ENCODE measurements at places on chromosomes 4 and X. TPM values are rescaled to one million over a fixed set of nuclear protein-coding genes. Genes with fewer than 3 reads are reported as not detected.
A peak's percentile ranks its signal among the peaks of the same experiment; 100 is the strongest.

DNA sequence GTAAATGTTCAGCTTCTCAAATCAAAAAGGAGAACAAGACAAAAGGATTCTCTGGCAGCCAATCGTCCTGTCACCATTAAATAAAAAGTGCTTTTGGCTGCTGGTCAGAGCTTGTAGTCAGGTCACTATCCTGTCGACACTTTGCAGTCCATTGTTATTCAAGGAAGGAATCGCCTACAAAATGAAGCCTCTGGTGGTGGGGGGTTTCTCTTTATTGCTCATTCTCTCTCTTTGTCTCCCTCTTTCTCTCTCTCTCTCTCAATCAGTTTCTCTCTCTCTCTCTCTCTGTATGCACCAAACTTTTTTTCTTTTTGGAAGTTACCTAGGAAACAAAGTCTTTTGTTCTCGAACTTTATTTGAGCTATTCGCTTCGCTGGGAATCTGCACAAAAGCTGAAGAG lies 17.6 kb upstream of the SCML1 start:
- no peaks in the 10 kb centered on the region for H3K4me1 ChIP-seq
- H3K27me3 ChIP-seq, result no peaks in the 10 kb centered on the region
- H3K4me3 ChIP-seq, result no peak overlapping the region
- DNase-seq, result no peak
- H3K36me3 ChIP-seq, result no peaks in the 10 kb centered on the region

TGIF2LX gene
- not detected for total RNA-seq

- no peaks in the 10 kb centered on the region for H3K27me3 ChIP-seq
- no peak overlapping the region for H3K27ac ChIP-seq
- H3K4me3 ChIP-seq, result no peak overlapping the region
- DNase-seq, result no peak
- H3K4me1 ChIP-seq, result no peaks in the 10 kb centered on the region
- H3K36me3 ChIP-seq, result no peaks in the 10 kb centered on the region
Measured at GRCh38 chr4:151488968-151489367, 80.0 kb downstream of the FHIP1A start.

DNA sequence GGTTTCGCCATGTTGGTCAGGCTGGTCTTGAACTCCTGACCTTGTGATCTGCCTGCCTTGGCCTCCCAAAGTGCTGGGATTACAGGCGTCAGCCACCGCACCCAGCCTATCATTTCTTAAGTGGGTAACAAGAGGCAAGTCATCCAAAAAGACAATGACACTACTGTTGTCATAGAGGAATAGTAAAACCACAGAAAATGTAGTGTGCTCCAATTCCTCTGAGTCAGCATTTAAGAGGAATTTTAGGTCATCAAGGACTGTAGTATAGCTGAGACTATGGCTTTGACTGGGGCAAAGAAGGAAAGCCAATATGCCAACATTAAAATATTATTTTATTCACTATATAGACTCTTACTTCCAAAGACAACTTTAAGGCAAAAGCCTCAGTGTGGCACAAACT lies 48.4 kb downstream of the ATP8A1 start:
- no peaks in the 10 kb centered on the region for H3K36me3 ChIP-seq
- no peak overlapping the region for H3K27ac ChIP-seq
- no peaks in the 10 kb centered on the region for H3K27me3 ChIP-seq
- no peak for DNase-seq
- H3K4me3 ChIP-seq, result no peak overlapping the region

GRCh38 chr4:16161851-16162408 lies 64.3 kb downstream of the TAPT1 start:
- H3K4me3 ChIP-seq, result no peak overlapping the region
- DNase-seq, result no peak
- no peaks in the 10 kb centered on the region for H3K27me3 ChIP-seq
- no peaks in the 10 kb centered on the region for H3K4me1 ChIP-seq
- H3K27ac ChIP-seq, result no peak overlapping the region
- no peaks in the 10 kb centered on the region for H3K36me3 ChIP-seq

GRCh38 chr4:54730581-54730980 lies 72.8 kb downstream of the KIT start:
- no peaks in the 10 kb centered on the region for H3K36me3 ChIP-seq
- no peak for DNase-seq
- no peak overlapping the region for H3K4me3 ChIP-seq
- H3K4me1 ChIP-seq, result no peaks in the 10 kb centered on the region
- H3K27ac ChIP-seq, result no peak overlapping the region

DNA sequence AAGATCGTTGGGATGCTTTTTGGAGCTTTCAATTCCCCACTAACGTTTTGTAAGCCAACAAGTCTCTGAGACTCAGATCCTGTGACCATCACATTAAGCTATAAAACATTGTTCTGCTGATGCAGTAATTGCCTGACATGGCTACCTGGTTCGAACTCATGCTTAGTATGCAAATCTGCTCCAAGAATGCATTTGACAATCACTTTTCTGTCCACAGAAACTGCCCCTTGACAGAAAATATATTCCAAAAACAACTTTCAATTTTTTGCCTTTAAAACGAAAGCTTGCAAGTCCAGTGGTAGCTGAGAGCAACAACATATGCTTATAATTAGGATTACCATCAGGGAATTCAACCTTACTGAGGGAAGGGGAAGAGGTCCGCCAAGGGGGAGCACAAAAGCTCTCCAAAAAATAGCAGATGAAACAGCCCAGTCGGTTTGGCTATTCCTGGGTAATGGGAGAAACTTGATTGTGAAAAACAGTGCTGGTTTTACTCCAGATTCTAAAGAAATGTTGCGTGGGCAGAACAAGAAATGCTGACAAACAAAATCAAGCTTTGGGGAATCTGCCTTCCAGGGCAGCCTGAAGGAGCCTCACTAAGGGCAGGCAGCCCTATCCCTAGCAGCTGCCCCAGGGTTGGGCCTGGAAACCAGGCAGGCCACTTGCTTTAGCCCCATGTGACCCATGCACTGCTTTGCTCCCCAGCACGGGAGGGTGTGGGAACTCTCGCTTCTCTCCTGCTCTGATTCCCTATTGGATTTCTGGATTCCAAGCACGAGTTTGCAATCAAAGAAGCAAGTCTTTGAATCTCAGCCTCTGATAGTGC lies 160.7 kb upstream of the LDB2 start:
- no peaks in the 10 kb centered on the region for H3K36me3 ChIP-seq
- peak; percentile 46 for DNase-seq
- H3K4me1 ChIP-seq, result peaks cover 4% of the 10 kb centered on the region

GLRA2 gene
- total RNA-seq, result 0.10 TPM

- no peaks in the 10 kb centered on the region for H3K27me3 ChIP-seq
- no peak for DNase-seq
- H3K36me3 ChIP-seq, result no peaks in the 10 kb centered on the region
- no peak overlapping the region for H3K27ac ChIP-seq
Measured at GRCh38 chr4:113952452-113953029, 26.9 kb downstream of the ARSJ start.

- H3K4me3 ChIP-seq, result no peak overlapping the region
- no peak for DNase-seq
- H3K27me3 ChIP-seq, result no peaks in the 10 kb centered on the region
- no peaks in the 10 kb centered on the region for H3K36me3 ChIP-seq
Measured at GRCh38 chrX:15747626-15748173, 9.6 kb downstream of the CA5B start.

GRCh38 chr4:189385098-189385497 lies 555.6 kb upstream of the FRG1 start:
- H3K36me3 ChIP-seq, result no peaks in the 10 kb centered on the region
- no peak for DNase-seq
- H3K4me3 ChIP-seq, result no peak overlapping the region
- no peaks in the 10 kb centered on the region for H3K4me1 ChIP-seq
- H3K27ac ChIP-seq, result no peak overlapping the region
- no peaks in the 10 kb centered on the region for H3K27me3 ChIP-seq

DNA sequence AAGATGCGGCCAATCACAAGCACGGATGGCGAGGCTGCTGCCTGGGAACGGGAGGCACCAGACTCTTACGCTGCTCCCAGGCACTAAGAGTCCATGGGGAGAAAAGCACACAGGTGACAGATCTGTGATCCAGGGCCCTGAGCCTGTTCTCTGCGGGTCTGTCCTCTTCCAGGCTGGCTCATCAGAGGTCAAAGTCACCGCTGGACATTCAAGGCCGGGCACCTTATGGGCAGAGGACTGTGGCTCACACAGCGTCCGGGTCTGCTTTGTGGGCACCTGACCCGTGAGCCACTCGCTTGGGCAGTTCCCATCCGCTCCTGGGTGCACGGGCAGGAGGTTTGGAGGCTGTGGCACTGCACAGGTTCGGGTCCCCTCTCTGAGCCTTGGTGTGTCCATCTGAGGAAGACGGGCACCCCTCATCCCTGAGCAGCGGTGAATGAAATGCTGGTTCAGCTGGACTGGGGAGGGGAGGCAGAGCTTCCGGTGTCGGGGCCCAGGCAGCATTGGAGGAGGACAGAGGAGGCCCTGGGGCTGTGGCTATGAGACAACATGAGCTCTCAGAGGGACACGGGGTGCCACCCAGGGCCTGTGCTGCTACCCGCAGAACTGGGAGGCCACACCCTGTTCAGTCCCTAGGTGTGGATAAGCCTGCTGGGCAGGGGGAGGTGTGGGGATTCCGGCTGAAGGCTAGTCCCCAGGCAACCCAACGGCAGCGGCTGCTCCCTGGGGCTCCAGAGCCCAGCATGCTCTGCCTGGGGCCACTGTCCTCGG lies 61.2 kb upstream of the AFAP1 start:
- no peak for DNase-seq
- no peaks in the 10 kb centered on the region for H3K27me3 ChIP-seq
- H3K27ac ChIP-seq, result no peak overlapping the region
- H3K36me3 ChIP-seq, result no peaks in the 10 kb centered on the region
- no peak overlapping the region for H3K4me3 ChIP-seq
- H3K4me1 ChIP-seq, result no peaks in the 10 kb centered on the region

DNA sequence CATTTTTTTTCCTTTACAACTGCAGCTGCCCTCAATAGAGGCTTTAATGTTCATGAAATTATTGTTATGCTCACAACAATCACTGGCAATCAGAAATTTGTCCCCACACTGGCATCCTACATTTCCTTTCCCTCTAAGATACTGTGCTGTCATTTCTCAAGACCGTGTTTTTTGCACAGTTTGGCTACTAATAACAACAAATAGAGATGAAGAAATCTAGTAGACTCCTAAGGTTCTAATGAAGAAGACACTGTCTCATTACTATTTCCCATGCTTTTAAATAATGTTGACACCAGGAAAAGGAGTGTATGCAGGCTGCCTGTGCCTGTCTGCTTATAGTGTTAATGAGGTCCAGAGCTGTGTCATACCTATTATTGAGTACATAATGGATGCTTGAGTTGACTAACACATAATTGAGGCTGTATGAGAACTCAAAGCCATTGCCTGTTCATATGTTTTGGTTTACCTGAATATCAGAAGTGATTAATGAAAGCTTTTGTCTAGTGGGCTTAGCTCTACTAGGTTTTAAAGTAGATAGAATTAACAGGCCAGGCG lies 1.5 kb upstream of the EIF4E start:
- H3K36me3 ChIP-seq, result no peaks in the 10 kb centered on the region
- DNase-seq, result no peak
- H3K27ac ChIP-seq, result no peak overlapping the region
- no peak overlapping the region for H3K4me3 ChIP-seq
- H3K4me1 ChIP-seq, result no peaks in the 10 kb centered on the region
- H3K27me3 ChIP-seq, result no peaks in the 10 kb centered on the region
